ENCODE measurements at places on chromosomes 3 and 15.

DNA sequence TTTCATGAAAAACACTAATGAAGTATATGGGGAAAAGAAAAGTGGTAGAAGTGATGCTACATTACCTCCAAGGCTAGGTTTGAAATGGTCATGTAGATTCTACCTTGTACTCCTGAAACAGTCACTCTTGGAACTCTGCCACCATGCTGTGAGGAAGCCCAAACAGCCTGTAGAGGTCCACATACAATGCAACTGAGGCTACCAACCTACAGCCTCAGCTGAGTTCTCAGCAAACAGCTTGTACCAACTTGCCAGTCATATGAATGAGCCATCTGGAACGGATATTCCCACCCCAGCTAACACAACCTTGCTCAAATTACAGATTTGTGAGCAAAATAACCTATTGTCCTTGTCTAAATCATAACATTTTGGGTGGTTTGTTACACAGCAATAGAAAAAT lies 193.5 kb downstream of the ULK4 start:
- no peak for DNase-seq

DNA sequence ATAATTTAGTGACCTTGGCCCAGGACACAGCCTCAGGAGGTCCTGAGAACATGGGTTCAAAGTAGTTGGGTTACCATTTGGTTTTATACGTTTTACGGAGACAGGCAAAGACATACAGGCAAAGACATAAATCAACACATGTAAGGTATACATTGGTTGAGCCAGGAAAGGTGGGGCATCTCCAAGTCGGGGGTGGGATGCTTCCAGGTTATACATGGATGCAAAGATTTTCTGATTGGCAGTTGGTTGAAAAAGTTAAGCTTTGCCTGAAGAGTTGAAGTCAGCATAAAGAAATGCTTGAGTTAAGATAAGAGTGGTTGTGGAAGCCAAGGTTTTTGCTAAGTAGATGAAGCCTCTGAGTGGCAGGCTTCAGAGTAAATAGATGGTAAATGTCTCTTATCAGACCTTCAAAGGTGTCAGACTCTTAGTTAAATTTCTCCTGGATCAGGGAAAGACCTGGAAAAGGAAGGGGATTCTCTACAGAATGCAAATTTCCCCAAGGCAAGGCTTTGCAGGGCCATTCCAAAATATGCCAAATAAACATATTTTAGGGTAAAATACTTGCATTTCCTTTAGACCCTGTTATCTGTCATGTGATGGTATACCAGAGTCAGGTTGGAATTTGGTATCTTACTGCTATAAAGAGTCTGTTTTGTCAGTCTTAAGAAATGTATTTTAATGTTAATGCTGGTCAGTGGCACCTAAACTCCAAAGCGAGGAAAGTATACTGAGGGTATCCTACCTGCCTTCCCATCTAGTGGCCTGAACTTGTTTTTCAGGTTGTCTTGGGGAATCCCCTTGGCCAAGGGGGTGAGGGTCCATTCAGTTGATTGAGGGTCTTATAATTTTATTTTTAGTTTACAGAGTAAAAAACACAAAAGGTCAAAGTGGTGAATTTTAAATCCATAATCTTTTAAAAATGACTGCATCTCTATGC lies 8.2 kb upstream of the PDHB start:
- no peak for DNase-seq

DNA sequence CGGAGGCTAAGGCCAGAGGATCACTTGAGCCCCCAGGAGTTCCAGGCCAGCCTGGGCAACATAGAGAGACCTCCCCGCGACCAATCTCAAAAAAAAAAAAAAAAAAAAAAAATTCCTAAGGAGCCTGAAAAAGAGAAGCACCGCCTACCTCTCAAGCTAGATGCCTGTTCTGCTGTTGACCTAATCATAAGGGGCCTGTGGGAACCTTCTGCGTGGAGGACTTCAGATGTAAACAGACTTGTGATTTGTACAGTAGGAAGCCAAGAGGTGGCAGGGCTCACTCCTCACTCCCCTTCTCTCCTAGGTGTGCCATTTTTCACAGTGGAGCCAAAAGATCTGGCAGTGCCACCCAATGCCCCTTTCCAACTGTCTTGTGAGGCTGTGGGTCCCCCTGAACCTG lies 3.2 kb downstream of the TYRO3 start:
- no peak for DNase-seq

GRCh38 chr3:57956119-57956832 lies 51.9 kb upstream of the FLNB start:
- DNase-seq = peak; percentile 73

- no peak for DNase-seq
Measured at GRCh38 chr3:16072420-16073110, 101.9 kb upstream of the GALNT15 start.

GRCh38 chr3:140719841-140720614 lies 42.2 kb downstream of the TRIM42 start:
- no peak for DNase-seq

DNA sequence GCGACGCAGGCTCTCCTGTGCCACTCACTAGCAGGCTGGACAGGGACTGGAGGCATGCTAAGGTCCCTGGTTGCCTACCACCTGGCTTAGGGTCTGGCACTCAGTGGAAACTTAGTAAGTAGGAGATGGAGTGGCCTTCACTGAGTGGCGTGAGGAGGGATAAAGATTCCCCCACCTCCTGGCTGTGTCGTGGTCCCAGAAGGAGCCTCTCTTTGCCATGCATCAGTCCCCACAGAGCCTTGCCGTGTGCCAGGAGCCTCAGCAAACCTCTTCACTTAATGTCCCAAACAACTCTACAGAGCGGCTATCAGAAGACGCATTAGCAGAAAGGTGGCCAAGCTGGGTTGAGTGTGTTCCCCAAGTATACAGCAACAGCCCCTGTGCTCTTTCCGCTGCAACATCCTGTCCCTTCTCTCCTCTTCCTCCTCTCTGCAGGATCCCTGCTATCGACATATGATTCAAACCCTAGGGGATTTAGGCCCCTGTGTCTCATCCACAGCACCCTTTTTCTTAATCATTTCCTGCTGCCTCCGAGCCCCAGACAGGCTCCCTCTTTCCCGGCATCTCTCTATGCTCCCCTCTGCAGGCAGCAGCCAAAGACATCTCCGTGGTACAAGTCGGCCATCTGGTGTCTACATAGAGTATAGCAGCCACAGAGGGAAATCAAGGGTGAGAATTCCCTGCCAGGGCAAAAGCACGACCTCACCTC lies 66.7 kb downstream of the SLC6A1 start:
- DNase-seq = peak; percentile 75

DNA sequence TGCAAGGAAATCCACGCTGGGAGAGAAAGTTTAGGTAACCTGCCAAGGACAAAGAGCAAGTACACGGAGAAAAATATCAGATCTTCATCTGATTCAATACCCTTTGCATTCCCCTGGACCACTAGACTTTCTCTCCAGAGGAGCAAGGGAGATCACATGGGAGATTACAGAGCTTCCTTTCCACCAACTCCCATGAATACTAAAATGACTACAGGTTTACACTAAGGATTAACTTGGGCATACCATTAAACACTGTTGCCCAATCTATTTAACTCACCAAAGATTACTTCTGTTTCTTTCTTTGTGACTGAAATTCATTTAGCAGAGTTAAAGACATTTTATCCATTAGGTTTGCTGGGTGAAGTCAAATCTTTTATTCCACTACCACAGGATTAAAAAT lies 71.2 kb downstream of the RYK start:
- no peak for DNase-seq

All from hematopoietic multipotent progenitor cell treated with erythropoietin and hydrocortisone succinate and interleukin-3 and kit ligand, for 4 days (in vitro differentiated cells).